Stomach (tissue), 19 donors: ENCODE measurements at places on chromosomes 2 and 18.
A peak's percentile ranks its signal among the peaks of the same experiment; 100 is the strongest.

- H3K36me3 ChIP-seq: no peaks in the 10 kb centered on the region
- H3K27ac ChIP-seq: no peak overlapping the region
- DNase-seq: no peak
- H3K4me1 ChIP-seq: peaks cover 7% of the 10 kb centered on the region
- no peaks in the 10 kb centered on the region for H3K27me3 ChIP-seq
- no peak overlapping the region for H3K4me3 ChIP-seq
These were observed 428.8 kb downstream of the ZNF521 start for GRCh38 chr18:24923138-24923537.

GRCh38 chr2:64461271-64462058 is 7.5 kb downstream of the LGALSL start:
- DNase-seq: no peak
- H3K4me3 ChIP-seq: no peak overlapping the region
- no peaks in the 10 kb centered on the region for H3K4me1 ChIP-seq
- no peak overlapping the region for H3K27ac ChIP-seq
- H3K36me3 ChIP-seq: peaks cover 28% of the 10 kb centered on the region
- H3K27me3 ChIP-seq: no peaks in the 10 kb centered on the region

- no peak overlapping the region for H3K4me3 ChIP-seq
- H3K27ac ChIP-seq: no peak overlapping the region
- no peaks in the 10 kb centered on the region for H3K36me3 ChIP-seq
- DNase-seq: peak; percentile 36
These were observed 69.9 kb downstream of the KCNH7 start for GRCh38 chr2:162768656-162769055.

DNA sequence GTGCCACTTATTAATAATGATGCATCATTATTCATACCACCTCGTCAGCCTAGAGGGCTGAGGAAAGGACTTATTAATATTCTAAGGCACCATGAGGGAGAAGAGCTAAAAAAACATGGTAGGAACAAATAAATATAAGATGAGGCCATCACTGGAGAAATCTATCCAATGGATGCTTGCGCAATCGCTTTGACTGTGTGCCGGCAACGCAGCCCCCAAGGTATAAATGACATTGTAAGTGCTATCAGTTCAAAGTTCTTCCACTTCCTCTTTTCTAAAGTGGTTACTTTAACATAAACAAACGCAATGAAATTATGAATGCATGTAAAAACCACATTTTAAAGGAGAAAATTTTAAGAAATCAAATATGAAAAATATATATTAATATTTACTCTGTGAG is 164.6 kb downstream of the EIPR1 start:
- DNase-seq: no peak
- H3K36me3 ChIP-seq: no peaks in the 10 kb centered on the region
- no peak overlapping the region for H3K27ac ChIP-seq
- no peaks in the 10 kb centered on the region for H3K4me1 ChIP-seq

- no peak overlapping the region for H3K27ac ChIP-seq
- no peak overlapping the region for H3K4me3 ChIP-seq
- no peak for DNase-seq
- no peaks in the 10 kb centered on the region for H3K27me3 ChIP-seq
These were observed 34.1 kb downstream of the MIB1 start for GRCh38 chr18:21774722-21775121.

- no peak overlapping the region for H3K4me3 ChIP-seq
- no peaks in the 10 kb centered on the region for H3K36me3 ChIP-seq
- no peaks in the 10 kb centered on the region for H3K4me1 ChIP-seq
- H3K27ac ChIP-seq: no peak overlapping the region
- no peaks in the 10 kb centered on the region for H3K27me3 ChIP-seq
These were observed 198.1 kb upstream of the SLC39A10 start for GRCh38 chr2:195458936-195459335.

- no peak for DNase-seq
- no peaks in the 10 kb centered on the region for H3K27me3 ChIP-seq
- no peak overlapping the region for H3K4me3 ChIP-seq
- no peaks in the 10 kb centered on the region for H3K36me3 ChIP-seq
These were observed 38.6 kb downstream of the ALPK2 start for GRCh38 chr18:58590254-58590653.
